ENCODE measurements at places on chromosomes 1 and 21.

GRCh38 chr1:101227837-101228236, 9.0 kb upstream of the S1PR1 start:
- no peak for DNase-seq

DNA sequence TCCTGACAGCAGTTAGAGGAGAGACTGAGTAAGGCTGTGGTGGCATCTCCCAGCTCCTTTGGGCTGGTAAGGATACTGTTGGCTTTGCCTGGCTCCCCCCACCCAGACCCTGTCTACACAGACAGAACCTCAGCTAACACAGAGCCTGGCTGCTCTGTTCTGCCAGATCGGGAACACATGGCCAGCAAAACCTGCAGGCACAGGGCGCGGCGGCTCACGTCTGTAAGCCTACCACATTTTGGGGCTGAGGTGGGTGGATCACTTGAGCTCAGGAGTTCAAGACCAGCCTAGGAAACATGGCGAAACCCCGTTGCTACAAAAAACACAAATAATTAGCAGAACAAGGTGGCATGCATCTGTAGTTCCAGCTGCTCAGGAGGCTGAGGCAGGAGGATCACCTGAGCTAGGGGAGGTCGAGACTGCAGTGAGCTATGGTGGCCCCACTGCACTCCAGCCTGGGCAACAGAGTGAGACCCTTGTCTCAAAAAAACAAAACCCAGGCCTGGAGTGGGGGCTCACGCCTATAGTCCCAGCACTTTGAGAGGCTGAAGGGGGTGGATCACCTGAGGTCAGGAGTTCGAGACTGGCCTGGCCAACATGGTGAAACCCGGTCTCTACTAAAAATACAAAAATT, 6.7 kb downstream of the CSTB start:
- no peak for DNase-seq

DNA sequence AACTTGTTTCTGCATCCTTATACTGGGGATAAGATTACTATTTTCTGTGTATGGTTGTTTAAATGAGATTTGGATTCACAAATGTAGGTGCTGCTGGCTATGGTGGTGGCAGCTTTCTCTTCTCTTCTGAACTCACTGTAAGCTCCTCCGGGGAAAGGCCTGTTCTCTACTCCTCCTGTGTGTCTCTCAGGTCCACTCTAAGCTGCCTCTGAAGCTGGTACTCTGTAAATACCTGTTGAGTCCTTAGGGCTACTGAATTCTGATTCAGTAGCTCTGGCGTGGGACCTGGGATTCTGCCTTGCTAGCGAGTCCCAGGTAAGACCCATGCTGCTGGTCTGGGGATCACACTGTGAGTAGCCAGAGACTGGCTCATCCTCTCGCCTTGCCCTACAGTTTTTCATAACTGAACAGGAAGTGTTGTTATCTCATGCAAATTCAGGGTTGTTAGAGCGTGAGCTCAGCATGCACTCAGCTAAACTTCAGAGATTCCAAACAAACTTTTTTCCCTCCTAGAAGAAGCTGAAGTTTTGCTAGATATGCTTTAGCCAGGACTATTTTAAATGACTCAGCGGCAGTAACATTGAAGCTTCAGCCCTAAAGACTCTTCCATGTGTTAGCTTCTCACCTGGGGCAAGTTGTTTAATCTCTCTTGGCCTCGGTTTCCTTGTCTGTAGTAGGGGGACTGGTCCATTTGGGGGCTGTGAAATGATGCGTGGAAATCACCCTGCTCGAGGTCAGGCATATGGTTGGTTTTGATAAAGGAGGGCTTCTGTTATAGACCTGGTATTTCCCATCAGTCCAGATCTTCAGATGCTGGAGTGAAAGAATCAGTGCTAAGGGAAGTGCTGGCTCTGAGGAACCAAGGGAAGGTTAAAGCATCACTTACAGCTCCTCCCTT, 271.5 kb upstream of the TMEM51 start:
- no peak for DNase-seq

DNA sequence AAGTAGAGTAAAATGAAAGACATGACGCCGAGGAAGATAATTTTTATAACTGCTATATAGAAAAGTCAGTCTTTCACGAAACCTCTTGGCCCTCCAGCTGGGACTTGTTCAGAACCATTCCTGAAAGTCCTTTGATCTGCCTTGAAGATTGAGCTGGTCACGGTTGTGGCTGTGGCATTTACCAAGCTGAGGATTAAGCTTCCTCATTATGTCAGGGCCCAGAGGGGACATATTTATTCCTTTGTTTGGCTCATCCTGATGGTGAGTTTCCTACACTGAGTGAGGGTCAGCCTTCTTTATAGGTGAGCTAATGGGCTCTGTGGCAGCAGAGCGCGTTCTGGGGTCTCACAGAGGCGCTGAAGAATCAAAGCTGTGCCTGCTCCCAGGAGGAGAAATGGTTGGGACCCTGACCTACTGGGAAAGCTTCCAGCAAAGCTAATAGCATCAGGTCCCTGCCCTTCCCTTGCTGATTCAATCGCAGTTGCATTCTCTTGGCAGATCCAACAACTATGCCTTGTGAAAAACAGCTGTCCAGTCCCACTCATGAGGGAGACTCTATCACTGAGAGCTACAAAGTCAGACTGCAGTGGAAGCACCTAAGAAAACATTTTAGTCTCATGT, 43.2 kb upstream of the PBX1 start:
- DNase-seq = no peak

DNA sequence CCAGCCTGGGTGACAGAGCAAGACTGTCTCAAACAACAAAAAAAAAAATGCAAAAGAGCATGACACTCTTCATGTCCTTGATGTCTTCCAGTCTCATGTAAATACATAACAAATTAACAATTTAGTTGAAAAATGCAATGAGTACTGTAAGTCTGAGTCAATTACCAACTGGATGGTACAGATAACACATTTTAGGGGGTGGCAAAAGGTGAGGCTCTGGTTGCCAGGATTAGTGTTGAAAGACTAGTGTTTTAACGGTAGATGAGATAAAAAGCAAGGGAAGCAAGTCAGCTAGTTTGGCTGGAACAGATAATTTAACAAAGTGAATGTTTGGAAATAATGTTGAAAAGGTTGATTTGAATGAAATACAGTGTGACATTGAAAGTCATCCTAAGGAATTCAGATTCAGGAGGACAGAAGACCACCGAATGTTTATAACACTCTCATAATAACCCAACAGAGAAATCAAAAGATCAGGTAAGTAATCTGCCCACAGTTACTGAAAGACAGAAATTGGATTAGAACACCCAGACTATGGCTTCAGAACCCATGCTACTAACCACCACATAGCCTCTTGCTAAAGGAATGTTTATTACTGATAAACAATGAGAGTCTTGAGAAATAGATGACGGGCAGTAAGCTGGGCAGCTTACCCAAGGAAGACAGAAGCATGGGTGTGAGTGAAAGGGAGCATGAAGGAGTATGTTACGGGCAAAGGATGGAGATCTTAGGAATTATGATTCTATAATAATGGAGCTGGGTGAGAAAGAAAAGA, 312.4 kb downstream of the HMCN1 start:
- no peak for DNase-seq

DNA sequence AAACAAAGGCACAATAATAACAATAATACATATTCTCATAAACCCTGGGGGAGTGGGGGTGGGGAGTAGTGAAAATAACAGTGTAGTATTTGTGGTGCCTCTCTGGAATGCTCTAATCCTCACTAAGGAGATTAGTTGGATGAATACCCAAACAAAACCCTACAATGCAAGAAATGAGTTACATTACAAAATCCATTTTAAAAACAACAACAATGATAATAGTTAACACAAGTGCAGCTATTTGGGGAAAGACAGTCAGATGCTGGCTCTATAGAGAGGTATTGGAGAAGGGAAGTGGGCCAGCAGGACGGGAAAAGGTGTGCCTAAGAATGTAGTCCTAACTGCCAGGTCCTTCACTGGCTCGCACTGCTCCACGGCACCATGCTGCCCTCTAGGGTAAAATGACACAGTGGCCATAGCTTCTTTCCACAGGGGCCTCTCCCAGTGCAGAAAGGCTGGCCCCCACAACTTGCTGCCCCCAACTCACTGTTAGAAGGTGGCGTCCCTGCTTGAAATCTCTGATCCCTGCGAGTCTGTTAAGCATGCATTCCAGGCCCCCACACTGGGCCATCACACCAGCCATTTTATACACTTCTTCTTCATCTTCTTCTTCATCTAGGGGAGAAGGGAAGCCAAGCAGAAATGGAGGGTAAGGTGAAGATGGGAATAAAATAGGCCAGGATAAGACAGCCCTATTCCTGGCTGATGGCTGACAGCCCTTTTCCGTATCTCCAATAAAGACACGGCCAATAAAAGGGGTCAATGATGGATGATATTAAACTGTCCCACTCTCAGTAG, 113.8 kb downstream of the UBR4 start:
- DNase-seq = no peak

GRCh38 chr21:42366292-42367010, at the start of gene TFF1:
TFF1 (minus strand) TSS chr21:42366535; CDS start chr21:42366495, 40 bp downstream.
- DNase-seq = no peak

- DNase-seq = no peak
Observed at GRCh38 chr1:205330150-205330549, 8.6 kb upstream of the NUAK2 start.

DNA sequence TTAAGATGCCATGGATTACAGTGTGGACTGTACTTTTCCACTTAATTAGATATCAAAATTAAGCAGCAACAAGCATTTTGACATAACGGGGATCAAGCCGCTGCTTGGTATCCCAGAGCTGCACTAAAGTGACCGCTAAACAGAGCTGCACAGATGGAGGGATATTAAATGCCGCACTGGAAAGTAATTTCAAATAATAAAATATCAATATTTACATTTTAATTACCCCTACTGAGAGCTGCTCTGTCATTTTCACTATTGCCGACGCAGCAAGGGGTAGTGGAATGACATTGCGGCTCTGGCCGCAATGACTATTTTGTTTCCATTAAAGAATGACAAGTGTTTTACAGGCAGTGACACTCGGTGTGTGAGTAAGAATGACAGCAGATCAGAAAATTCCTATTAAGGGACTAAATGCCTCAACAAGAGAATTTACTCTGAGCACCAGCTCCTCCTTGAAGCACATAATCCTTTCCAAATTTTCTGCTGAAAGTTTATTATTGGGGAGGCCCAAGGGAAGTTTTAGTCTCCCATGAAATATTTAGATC, 109.1 kb upstream of the USH2A start:
- DNase-seq = no peak

GRCh38 chr1:116356673-116357072, 16.4 kb upstream of the ATP1A1 start:
- no peak for DNase-seq

- no peak for DNase-seq
Observed at GRCh38 chr1:221100611-221101010, 221.4 kb downstream of the HLX start.

GRCh38 chr1:179263121-179263520, 30.5 kb upstream of the SOAT1 start:
- DNase-seq = no peak

- no peak for DNase-seq
Observed at GRCh38 chr1:32872192-32872460, 1.4 kb upstream of the FNDC5 start.

GRCh38 chr1:198970916-198971315, 332.1 kb downstream of the PTPRC start:
- DNase-seq = no peak

GRCh38 chr1:230820568-230820967, 47.8 kb downstream of the C1orf198 start:
- DNase-seq = no peak

DNA sequence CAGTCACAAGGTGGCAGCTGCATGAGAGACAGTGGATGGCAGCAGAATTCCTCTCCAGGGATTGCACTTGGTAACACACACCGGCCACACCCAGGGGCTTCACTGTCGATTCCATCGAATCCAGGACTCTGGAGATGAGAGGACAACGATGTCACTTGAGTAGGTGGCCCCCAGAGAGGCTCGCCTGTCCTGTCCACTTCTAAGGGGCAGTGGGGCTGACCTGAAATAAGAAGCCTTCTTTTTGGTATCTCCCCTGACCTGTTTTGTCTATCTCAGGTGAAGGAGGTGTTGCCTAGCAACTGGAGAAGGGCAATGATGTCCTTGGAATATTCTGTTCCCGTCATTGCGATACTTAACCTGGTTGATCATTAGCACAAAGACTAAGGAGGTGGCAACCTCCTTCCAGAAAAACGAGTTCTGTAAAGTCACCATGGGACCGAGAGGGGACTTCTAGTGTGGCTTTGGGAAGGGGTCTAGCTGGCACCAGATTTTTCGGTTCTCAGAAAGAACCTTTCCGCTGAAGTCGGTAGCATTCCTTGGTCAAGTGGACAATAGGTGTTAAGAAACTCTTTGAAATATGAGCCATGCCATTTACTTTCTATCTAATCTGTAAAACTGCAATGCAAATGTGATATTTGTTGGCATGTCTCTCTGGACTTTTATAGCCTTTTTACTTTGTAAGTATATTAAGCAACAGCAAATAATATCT, 85.2 kb upstream of the TMPRSS2 start:
- no peak for DNase-seq

- DNase-seq = no peak
Observed at GRCh38 chr1:247165674-247166073, 6.1 kb downstream of the ZNF124 start.

- no peak for DNase-seq
Observed at GRCh38 chr1:178220094-178220493, 126.2 kb downstream of the RASAL2 start.

- no peak for DNase-seq
Observed at GRCh38 chr1:62269851-62270495, 49.3 kb downstream of the KANK4 start.
